Mesothelial cell of epicardium (in vitro differentiated cells): ENCODE measurements at places on chromosomes 16 and 17.

DNA sequence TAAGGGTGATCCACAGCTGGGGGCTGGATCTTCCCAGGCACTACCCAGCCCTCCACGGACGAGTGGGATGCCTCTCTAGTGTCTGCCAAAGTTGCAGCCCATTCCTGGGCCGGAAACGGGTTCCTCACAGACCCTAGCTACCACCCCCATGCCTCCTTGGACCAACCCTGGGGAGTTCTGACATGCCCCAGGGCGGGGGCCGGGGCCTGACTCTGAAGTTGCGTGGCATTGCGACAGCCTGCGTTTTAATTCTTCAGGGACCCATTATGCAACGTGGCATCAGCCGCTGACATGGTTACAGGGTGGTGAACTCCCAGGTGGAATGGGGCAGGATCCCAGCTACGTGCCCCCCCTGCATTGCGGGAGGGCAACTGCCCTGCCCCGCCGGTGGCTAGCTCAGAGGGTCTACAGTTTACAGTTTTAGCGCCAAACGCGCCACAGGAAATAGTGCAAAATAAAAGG lies 2.7 kb downstream of the CBX4 start:
- H3K4me1 ChIP-seq = peaks cover 41% of the 10 kb centered on the region
- no peak overlapping the region for H3K27ac ChIP-seq
- DNase-seq = no peak

DNA sequence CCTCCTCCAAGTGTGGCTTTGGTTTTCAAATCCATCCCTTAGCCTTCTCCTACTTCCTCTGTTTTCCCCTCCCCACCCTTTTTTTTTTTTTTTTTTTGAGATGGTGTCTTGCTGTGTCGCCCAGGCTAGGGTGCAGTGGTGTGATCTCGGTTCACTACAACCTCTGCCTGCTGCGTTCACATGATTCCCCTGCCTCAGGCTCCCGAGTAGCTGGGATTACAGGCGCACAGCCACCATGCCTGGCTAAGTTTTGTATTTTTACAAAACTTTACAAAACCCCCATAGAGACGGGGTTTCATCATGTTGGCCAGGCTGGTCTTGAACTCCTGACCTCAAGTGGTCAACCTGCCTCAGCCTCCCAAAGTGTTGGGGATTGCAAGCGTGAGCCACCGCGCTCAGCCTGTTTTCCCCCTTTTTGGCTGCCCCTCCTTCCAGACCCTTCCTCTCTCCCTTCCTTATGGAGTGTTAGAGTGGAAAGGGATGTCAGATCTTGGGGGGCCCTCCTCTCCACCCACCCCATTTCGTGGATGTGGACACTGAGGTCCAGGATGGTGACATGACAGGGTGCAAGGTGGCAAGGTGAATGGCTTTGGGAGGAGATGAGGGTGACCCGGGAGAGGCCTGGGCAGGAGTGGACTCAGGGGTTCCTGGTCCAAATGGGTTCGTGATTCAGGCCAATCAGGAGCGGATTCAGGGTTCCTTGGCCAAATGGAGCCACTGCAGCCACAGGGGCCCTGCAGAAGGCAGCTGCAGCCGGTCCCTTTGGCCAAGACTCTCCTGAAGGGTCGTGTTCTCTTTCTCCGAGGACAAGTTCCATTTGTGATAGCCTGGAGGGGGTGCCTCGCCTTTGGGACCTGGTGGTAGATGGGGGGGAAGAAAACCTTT lies 4.8 kb downstream of the ABCC1 start:
- peaks cover 17% of the 10 kb centered on the region for H3K4me1 ChIP-seq
- no peak overlapping the region for H3K27ac ChIP-seq
- H3K4me3 ChIP-seq = no peak overlapping the region
- no peak for DNase-seq
- H3K36me3 ChIP-seq = no peaks in the 10 kb centered on the region

DNA sequence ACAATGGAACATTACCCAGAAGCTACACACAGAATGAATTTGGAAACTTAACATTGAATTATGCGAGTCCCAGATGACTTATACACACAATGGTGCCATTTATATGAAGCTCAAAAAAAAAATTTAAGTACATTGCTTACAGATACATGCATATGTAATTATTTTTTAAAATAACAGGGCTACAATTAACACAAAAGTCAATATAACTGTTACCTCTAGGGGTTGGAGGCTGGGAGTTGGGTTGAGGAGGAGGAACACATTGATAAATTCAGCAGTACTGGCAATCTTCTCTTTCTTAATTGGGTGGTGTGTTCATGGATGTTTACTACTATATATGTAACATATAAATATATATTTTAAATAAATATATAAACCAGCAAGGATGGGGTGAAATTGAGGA lies 1.1 kb downstream of the ZNF23 start:
- no peak overlapping the region for H3K27ac ChIP-seq
- H3K4me1 ChIP-seq = peaks cover 27% of the 10 kb centered on the region
- H3K4me3 ChIP-seq = peak overlapping the region; percentile 90

DNA sequence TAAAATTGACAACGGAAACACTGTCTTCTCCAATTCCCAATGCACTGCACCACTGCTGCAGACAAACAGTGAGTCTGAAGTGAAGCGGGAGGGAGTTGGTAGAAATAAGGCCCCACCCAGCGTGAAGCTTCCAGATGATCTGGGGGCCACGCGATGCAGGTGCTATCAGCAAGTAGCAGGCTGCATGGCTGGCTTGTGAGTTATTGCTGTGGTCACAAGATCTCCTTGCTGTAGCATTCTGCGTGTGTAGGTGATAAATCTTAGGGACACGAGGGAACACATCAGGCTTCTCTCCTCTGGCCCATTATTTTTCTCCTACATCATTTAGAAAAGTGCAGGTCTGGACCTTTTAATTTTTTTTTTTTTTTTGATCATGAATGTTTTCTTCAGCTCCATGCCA lies 407.6 kb downstream of the TMEM114 start:
- H3K27ac ChIP-seq = no peak overlapping the region
- H3K4me3 ChIP-seq = no peak overlapping the region
- H3K36me3 ChIP-seq = no peaks in the 10 kb centered on the region
- peaks cover 21% of the 10 kb centered on the region for H3K27me3 ChIP-seq

DNA sequence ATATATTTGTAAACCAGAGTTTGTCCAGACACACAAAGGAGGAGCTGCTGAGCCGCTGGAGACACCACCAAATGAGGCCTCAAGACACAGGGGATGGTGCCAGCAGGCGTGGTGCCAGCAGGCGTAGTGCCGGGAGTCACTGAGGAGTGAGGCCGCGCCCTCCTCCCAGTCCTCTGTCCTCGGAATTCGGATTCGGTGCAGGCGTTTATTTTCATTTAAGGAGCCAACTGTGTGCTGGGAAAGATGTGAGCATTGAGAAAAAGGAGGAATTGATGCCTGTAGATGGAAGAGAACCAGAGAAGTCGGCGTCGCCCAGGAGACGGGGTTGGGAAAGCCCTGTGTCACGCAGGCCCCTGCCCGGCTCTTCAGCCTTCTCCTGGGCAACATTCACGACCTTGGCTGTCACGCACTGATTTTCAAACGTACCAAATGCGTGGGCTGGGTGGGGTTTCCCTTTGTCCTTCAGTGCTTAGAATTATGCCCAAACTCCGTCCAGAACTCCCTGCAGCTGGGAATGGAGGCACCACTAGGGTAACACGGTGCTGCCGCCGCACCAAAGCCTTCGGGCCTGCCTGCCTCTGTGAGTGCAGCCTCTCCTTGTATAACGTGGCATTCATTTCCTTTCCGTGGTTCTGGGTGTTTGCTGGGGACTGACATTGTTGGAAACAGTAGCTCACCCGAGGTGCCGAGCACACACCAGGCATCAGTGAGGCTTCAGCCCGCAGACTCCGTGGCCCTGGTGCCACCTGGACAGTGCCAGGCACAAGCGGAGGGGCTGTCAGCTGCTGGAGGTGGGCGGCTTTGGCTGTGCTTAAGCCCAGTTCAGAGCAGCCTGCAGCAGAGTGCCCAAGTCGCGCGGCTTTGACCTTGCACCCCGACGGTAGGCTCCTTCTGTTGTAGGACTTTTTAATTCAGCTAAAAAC lies 49.0 kb upstream of the CHMP6 start:
- DNase-seq = no peak
- peak overlapping the region; percentile 47 for H3K27ac ChIP-seq
- H3K4me1 ChIP-seq = peaks cover 2% of the 10 kb centered on the region
- H3K27me3 ChIP-seq = no peaks in the 10 kb centered on the region
- H3K4me3 ChIP-seq = no peak overlapping the region

DNA sequence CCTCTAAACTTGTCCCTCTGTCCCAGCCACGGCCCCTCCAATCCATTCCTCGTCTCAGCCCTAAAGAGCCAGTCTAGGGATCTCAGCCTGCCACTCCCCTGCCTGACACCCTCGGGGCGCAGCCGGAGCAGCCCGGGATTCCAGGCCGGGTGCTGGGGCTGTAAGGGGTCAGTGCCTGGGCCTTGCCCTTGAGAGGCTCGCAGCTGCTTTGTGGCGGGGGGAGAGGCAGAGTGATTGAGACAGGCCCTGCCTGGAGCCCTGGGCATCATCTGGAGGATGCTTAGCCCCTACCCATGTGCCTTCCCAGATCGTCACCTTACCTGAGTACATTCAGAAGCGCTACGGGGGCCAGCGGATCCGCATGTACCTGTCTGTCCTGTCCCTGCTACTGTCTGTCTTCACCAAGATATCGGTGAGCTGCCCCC lies 8.3 kb downstream of the SLC5A10 start:
- no peaks in the 10 kb centered on the region for H3K36me3 ChIP-seq
- H3K27me3 ChIP-seq = no peaks in the 10 kb centered on the region
- H3K4me1 ChIP-seq = peaks cover 24% of the 10 kb centered on the region
- no peak overlapping the region for H3K4me3 ChIP-seq

- no peaks in the 10 kb centered on the region for H3K36me3 ChIP-seq
- DNase-seq = no peak
- H3K27ac ChIP-seq = peak overlapping the region; percentile 91
- H3K27me3 ChIP-seq = no peaks in the 10 kb centered on the region
- H3K4me3 ChIP-seq = peak overlapping the region; percentile 82
Measured at GRCh38 chr17:42153919-42154742, 658 bp downstream of the RAB5C start.

GRCh38 chr17:29145289-29146073 lies 34.7 kb downstream of the MYO18A start:
- H3K27ac ChIP-seq = peak overlapping the region; percentile 87
- no peak overlapping the region for H3K4me3 ChIP-seq
- no peak for DNase-seq
- H3K27me3 ChIP-seq = no peaks in the 10 kb centered on the region
